ENCODE measurements at places on chromosomes 4 and X.

DNA sequence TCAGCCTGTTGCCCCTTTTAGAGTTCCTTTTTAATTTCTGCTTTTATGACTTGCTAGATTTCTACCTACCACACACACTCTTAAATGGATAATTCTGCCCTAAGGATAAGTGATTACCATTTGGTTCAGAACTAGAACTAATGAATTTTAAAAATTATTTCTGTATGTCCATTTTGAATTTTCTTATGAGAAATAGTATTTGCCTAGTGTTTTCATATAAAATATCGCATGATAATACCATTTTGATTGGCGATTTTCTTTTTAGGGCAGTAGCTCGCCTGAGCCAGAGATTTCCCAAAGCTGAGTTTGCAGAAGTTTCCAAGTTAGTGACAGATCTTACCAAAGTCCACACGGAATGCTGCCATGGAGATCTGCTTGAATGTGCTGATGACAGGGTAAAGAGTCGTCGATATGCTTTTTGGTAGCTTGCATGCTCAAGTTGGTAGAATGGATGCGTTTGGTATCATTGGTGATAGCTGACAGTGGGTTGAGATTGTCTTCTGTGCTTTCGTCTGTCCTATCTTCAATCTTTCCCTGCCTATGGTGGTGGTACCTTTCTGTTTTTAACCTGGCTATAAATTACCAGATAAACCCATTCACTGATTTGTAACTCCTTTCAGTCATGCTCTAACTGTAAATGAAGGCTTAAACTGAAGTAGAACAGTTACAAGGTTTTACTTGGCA is 7.8 kb downstream of the ALB start:
- no peak for DNase-seq

GRCh38 chr4:102281171-102281839 is 64.0 kb downstream of the SLC39A8 start:
- DNase-seq, result no peak

GRCh38 chrX:130085551-130086446 is 24.5 kb downstream of the ELF4 start:
- peak; percentile 33 for DNase-seq

GRCh38 chrX:17774053-17774452 is 36.8 kb downstream of the SCML1 start:
- DNase-seq, result no peak

- DNase-seq, result no peak
Measured at GRCh38 chr4:1112174-1112820, 1.1 kb downstream of the RNF212 start.

- DNase-seq, result peak; percentile 89
Measured at GRCh38 chr4:38681281-38681991, 17.4 kb downstream of the KLF3 start.

Data from cardiac fibroblast (primary cell).